ENCODE measurements at places on chromosomes 6 and 20.

GRCh38 chr20:46126440-46127056, 8.4 kb downstream of the CD40 start:
- no peak for DNase-seq

DNA sequence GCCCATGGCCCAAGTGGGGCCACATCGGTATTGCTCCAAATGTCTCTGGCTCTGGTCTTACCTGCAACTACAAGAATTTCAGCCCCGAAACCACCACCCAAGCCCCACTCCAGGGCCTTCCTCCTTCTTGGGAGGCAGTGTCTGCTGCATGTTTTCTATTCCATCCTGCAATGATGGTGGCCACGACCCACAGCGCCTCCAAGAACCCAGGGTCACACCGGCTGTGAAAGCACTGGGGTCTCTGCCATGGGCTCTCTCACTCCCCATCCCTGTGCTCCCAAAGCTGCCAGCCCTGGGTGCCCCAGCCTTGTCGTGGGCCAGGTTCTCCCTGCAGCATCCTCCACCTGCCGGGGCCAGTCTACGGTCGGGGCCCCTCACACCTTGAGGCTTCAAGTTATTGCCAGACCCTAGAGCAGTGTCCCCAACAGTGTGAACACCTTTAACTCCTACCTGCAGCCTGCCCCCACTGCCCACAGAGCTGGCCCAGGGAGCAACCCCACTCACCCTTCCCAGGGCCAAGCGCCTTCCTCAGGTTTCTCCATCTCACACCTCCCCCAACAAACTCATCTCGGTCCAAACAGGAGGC, 115.4 kb downstream of the JPH2 start:
- no peak for DNase-seq

DNA sequence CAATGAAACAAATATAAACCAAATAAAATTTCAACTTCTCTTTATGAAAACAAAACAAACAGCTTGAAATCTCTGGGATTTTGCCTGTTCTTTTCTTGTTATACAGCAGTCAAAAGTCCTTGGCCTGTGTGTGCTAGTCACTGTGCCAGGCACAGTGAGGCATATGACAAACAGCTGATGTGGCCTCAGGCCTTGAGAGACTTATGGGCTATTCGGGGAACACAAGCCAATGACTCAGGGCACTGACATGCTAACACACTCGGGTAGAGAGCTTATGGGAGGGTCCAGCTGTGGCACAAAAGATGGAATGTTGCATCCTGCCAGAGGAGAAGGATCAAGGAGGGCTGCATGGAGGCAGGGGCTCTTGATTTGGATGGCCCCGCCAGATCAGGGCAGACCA, 95.4 kb upstream of the NKX2-2 start:
- no peak for DNase-seq

DNA sequence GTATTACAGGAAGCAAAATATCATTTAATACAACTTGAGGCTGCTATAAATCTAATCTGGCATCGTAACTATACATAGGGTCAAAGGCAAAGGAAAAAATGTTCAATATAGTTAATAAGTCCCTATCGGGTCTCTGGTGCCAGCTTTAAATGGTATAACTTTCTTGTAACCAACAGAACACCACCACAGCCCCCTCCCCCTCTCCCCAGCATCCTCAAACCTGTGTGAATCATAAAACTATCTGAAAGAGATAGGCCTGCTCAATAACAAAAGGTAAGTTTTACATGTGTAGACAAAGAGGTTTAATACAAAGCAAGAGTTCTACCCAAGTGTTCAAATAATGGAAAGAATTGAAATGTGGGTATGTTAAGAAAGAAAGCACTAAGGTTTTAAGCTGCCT, 12.2 kb downstream of the SMLR1 start:
- DNase-seq = no peak

DNA sequence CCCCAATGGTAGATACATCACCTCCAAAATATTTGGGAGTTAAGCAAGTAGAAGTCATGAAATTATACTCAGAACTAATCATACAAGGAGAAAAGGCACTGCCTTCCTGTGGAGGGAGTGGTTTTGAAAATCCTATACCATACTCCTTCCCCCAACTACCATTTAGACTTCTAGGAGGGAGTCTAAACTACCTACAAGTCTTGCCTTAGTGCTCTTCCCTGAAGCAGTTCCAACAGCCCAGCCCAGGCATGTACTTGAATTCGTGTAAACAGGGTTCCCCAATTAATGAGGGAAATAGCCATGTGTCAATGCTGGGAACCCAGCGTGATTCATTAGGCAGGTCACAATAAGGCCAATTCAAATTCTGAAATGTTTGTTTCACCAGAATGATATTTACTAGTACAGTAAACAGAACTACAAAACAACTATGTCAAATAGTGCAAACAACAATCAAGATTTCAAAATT, 39.1 kb upstream of the SGK1 start:
- no peak for DNase-seq
